CD8-positive, alpha-beta memory T cell (primary cell): ENCODE measurements at places on chromosomes 7 and 10. TPM values are rescaled to one million over a fixed set of nuclear protein-coding genes. Genes with fewer than 3 reads are reported as not detected.

DNA sequence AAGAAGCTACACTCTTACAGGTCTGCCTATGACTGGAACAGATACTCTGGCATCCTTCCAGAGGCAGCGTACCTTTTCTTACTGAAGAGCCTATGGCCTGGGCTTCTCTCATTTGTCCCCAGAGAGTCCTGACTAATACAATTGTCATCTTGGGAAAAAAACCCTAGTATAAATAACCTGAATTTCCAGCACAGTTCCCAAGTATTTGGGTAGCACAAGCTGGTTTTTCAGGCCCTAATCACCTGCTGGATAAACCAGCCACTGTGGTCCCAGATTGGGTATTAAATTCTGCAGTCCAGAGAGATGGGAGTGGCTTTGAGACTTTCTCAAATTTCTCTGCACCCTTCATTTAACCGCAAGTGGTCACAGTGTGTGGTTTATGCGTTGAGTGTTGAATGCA lies 186.8 kb upstream of the NEBL start:
- no peak for DNase-seq
- H3K27ac ChIP-seq = no peak overlapping the region
- no peaks in the 10 kb centered on the region for H3K36me3 ChIP-seq

- H3K4me1 ChIP-seq = peaks cover 25% of the 10 kb centered on the region
- H3K36me3 ChIP-seq = no peaks in the 10 kb centered on the region
- peak overlapping the region; percentile 65 for H3K27ac ChIP-seq
- H3K4me3 ChIP-seq = no peak overlapping the region
- no peaks in the 10 kb centered on the region for H3K27me3 ChIP-seq
Observed at GRCh38 chr10:73591935-73592699, 975 bp upstream of the USP54 start.

DNA sequence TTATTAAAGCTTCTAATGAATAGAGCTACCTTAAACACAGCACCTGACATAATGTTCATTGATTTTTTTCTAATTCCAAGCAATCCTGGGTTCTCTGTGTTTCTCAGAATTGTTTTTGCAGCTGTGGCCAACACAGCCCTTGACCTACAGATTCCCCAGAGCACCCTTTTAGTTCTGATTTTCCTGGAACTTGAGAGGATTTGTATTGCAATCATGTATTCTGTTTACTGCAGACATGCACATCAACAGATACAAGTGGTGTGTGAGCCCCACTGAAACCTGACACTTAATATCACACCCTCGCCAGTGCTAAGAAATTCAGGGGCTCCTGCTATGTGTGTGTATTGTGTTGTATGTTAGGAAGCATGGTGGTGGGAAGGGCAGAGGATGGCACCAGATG lies 344.2 kb upstream of the POM121L12 start:
- no peaks in the 10 kb centered on the region for H3K36me3 ChIP-seq
- H3K27me3 ChIP-seq = no peaks in the 10 kb centered on the region
- H3K4me1 ChIP-seq = no peaks in the 10 kb centered on the region
- H3K27ac ChIP-seq = no peak overlapping the region

DNA sequence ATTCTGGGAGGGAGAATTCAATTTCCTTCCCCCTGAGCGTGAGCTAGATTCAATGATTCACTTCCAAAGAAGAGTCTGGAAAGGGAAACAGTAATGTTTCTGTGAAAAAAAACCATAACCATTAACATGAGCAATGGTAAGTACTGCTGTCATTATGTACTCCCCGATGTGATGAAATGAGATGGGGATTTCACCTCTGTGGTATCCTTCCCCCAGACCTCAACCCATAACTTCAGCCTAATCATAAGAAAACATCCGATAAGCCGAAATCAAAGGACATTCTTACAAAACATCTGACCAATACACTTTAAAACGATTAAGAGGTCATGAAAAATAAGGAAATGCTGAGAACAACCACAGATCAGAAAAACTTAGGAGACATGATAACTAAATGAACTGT lies 27.2 kb downstream of the EZH2 start:
- no peak for DNase-seq
- no peaks in the 10 kb centered on the region for H3K4me1 ChIP-seq
- no peak overlapping the region for H3K4me3 ChIP-seq
- no peaks in the 10 kb centered on the region for H3K27me3 ChIP-seq
- no peak overlapping the region for H3K27ac ChIP-seq

GRCh38 chr10:126932516-126932915 lies 27.3 kb downstream of the DOCK1 start:
- H3K4me3 ChIP-seq = no peak overlapping the region
- H3K27ac ChIP-seq = no peak overlapping the region
- H3K36me3 ChIP-seq = no peaks in the 10 kb centered on the region
- H3K4me1 ChIP-seq = no peaks in the 10 kb centered on the region

GRCh38 chr7:69564454-69565417 lies 33.5 kb upstream of the AUTS2 start:
- no peaks in the 10 kb centered on the region for H3K4me1 ChIP-seq
- DNase-seq = no peak
- H3K36me3 ChIP-seq = no peaks in the 10 kb centered on the region

The TRIP6 gene
- total RNA-seq = 37.7 TPM

The FGF8 gene
- not detected for total RNA-seq

DNA sequence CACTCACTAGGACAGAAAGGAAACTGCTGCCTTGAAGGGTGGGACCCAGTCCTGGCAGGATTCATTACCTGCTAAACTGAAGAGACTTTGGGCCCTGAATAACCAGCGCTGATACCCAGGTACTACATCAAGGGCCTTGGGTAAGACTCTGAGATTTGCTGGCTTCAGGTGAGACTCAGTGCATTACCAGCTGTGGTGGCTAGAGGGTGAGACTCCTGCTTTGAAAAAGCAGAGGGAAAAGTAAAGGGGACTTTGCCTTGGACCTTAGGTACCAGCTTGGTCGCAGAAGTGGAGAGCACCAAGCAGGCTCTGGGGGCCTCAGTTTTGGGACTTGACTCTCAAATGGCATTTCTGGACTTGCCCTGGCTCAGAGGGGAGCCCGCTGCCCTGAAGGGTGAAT lies 673.3 kb downstream of the NXPH1 start:
- H3K27ac ChIP-seq = no peak overlapping the region
- DNase-seq = no peak
- no peak overlapping the region for H3K4me3 ChIP-seq
- no peaks in the 10 kb centered on the region for H3K27me3 ChIP-seq
- no peaks in the 10 kb centered on the region for H3K4me1 ChIP-seq

- no peaks in the 10 kb centered on the region for H3K27me3 ChIP-seq
- H3K36me3 ChIP-seq = no peaks in the 10 kb centered on the region
- no peak overlapping the region for H3K4me3 ChIP-seq
- DNase-seq = no peak
- no peaks in the 10 kb centered on the region for H3K4me1 ChIP-seq
- H3K27ac ChIP-seq = no peak overlapping the region
Observed at GRCh38 chr10:58838561-58839208, 326.0 kb downstream of the BICC1 start.

DNA sequence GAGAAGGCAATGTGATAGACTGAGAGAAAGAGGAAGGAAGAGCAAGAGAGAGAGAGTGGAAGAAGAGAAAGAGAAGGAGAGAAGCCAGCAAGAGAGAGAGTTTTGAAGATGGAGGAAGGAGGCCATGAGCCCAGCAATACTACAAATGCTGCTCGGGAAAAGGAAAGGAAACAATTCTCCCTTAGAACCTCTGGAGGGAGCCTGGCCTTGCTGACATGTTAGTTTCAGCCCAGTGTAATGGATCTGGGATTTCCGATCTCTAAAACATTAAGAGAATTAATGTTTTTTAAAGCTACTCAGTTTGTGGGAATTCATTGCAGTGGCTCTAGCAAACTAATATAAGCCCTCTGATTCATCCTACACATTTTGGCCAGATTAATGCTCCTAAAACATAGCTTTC lies 206.8 kb upstream of the MTPN start:
- H3K36me3 ChIP-seq = no peaks in the 10 kb centered on the region
- no peak for DNase-seq
- H3K27ac ChIP-seq = no peak overlapping the region
- no peaks in the 10 kb centered on the region for H3K4me1 ChIP-seq

The TSPAN12 gene
- total RNA-seq = not detected

DNA sequence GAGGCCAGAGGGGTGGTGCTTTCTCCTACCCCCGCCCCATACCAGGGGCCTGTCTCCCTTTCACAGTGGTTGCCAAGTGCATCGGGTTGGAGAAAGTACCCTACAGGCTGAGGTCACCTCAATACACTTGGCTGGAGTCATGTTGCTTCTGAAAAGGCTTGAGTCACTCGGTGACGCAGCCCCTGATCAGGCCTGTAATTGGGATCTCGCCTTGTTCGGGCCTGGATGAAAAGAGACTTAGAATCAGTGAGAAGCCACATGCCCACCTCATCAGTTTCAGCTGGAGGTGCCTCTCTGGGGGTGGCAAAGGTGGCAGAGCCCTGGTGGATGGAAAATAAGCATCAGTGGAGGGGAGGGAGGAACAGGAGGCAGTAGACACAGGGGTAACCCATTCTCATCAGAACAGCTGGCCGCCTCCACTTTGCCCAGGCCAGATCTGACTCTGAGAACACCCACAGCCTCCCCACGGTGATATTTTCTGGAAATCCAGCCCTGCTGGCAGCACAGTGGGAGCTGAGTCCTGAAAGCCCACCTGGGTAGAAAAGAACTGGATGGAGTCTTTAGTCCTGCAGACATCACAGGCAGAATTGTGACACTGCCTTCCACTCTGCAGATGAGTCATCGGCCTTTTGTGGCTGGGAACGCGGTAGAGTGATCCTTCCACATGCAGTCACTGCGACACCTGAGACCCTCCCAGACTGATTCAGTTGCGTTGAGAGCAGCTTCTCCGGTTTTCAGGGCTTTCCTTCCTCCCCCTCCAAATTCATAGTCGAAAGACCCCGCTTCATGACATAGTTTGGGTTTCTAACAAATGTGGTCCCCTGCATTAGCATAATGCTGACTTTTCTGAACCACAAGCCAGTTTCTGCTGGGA lies 108.0 kb downstream of the GRK5 start:
- H3K4me3 ChIP-seq = no peak overlapping the region
- DNase-seq = peak; percentile 78
- H3K27me3 ChIP-seq = no peaks in the 10 kb centered on the region
- peaks cover 37% of the 10 kb centered on the region for H3K4me1 ChIP-seq
- H3K36me3 ChIP-seq = no peaks in the 10 kb centered on the region

DNA sequence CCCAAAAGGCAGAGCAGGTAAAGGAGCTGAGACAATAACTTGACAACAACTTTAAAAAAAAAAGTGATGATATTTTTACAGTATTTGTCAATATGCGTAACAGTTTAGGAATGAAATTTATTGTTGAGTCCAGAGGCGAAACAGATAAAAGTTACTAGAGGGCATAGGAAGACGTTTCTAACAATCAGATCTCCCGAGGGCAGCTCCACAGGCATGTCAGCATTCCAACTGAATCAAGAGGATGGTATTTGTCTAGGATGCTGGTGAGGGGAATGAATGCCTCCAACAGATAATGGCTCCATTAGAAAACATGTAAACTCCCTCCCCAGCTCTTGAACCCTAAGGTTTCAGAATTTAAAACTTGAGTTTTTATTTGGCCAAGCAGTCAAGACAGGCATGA lies 733.9 kb upstream of the SORCS1 start:
- no peaks in the 10 kb centered on the region for H3K36me3 ChIP-seq
- no peak for DNase-seq
- no peak overlapping the region for H3K27ac ChIP-seq

The GRM8 gene
- not detected for total RNA-seq

- DNase-seq = no peak
- no peaks in the 10 kb centered on the region for H3K27me3 ChIP-seq
- H3K4me1 ChIP-seq = no peaks in the 10 kb centered on the region
- H3K36me3 ChIP-seq = no peaks in the 10 kb centered on the region
- no peak overlapping the region for H3K4me3 ChIP-seq
Observed at GRCh38 chr7:80255656-80256055, 121.0 kb downstream of the GNAI1 start.

The TSPAN13 gene
- 0.66 TPM for total RNA-seq

GRCh38 chr7:98241674-98242241 lies 10.3 kb downstream of the TECPR1 start:
- H3K36me3 ChIP-seq = peaks cover 17% of the 10 kb centered on the region
- no peaks in the 10 kb centered on the region for H3K4me1 ChIP-seq
- H3K4me3 ChIP-seq = no peak overlapping the region
- H3K27me3 ChIP-seq = no peaks in the 10 kb centered on the region

The PTPRN2 gene
- 0.33 TPM for total RNA-seq

The FRA10AC1 gene
- total RNA-seq = 9.8 TPM

DNA sequence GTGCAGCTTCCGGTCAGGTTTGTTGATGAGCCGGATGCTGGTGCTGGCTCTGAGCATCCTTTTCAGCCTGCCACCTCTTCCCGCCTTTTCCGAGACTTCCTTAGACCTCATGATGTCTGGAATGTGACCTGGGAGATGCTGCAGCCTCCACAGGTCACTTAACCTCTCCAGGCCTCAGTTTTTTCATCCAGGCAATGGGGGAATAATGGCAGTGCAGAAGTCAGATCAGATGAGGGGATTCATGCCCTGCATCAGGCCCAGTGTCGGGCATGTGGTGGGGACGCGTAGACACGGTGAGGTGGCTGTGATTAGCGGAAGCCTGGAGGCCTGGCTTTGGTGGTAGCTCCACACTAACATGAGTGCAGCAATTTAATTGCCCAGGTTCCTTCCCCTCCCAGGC lies 24.6 kb downstream of the PFKFB3 start:
- peaks cover 19% of the 10 kb centered on the region for H3K36me3 ChIP-seq
- no peak overlapping the region for H3K27ac ChIP-seq
- H3K4me3 ChIP-seq = no peak overlapping the region
- no peak for DNase-seq

The TAS2R4 gene
- 0.92 TPM for total RNA-seq

GRCh38 chr10:34814223-34814912 lies 728 bp downstream of the PARD3 start:
- H3K4me3 ChIP-seq = no peak overlapping the region
- no peaks in the 10 kb centered on the region for H3K4me1 ChIP-seq
- H3K36me3 ChIP-seq = no peaks in the 10 kb centered on the region

DNA sequence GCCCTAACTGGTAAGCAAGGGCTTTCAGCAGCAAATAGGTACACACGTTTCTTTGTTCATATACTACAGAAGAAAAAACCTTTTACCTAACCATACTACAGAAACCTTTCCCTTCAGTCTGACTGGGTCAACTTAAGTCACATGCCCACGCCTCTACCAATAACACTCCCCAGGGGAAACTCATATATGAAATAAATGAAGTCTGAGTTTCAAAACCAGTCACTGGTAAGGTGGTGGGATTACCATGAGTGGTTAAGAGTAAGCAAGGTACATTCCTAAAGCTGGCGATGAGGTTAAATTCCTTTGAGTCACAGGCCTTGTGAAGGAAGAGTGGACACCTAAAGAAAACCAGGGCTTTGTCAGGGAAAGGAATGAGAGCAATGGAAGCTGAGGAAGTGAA lies 21.4 kb upstream of the KIF20B start:
- no peaks in the 10 kb centered on the region for H3K36me3 ChIP-seq
- no peak for DNase-seq
- H3K4me1 ChIP-seq = no peaks in the 10 kb centered on the region
